ENCODE measurements at places on chromosomes 4 and X. TPM values are rescaled to one million over a fixed set of nuclear protein-coding genes. Genes with fewer than 3 reads are reported as not detected.

RAB39B gene
- 0.95 TPM for total RNA-seq

COX7B2 gene
- not detected for total RNA-seq

ARAP2 gene
- 74.5 TPM for total RNA-seq

CT83 gene
- total RNA-seq: not detected

UVSSA gene
- total RNA-seq: 27.9 TPM

PAGE1 gene
- not detected for total RNA-seq

CTAG1A gene
- total RNA-seq: not detected

- no peak overlapping the region for H3K4me3 ChIP-seq
- no peaks in the 10 kb centered on the region for H3K36me3 ChIP-seq
- H3K27me3 ChIP-seq: no peaks in the 10 kb centered on the region
- no peak overlapping the region for H3K27ac ChIP-seq
- no peak for DNase-seq
Measured at GRCh38 chrX:119721487-119721886, 28.5 kb upstream of the SEPTIN6 start.

DNA sequence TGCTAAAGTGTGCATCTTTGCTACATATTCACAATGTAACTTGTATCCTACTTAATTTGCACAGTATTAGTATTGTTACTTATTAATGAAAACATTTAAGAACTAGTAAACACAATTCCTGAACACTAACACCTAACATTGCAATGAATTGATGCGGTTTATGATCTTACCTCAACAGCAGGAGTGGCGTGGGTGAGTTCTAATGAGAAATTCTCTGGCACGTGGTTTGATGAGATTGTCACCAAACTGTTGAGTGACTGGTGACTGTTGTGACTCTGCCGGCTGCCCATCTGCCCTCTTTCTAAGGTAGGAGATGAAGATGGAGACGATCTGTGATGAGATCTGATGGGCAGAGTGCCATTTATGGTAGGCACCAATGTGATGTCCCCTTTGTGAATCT is 2.9 kb downstream of the PCDH18 start:
- no peak for DNase-seq
- no peaks in the 10 kb centered on the region for H3K4me1 ChIP-seq
- no peak overlapping the region for H3K27ac ChIP-seq
- H3K4me3 ChIP-seq: peak overlapping the region; percentile 60

- no peaks in the 10 kb centered on the region for H3K27me3 ChIP-seq
- H3K4me1 ChIP-seq: no peaks in the 10 kb centered on the region
- DNase-seq: no peak
- no peak overlapping the region for H3K4me3 ChIP-seq
Measured at GRCh38 chr4:180923486-180923885, 1319.7 kb upstream of the TENM3 start.

DNA sequence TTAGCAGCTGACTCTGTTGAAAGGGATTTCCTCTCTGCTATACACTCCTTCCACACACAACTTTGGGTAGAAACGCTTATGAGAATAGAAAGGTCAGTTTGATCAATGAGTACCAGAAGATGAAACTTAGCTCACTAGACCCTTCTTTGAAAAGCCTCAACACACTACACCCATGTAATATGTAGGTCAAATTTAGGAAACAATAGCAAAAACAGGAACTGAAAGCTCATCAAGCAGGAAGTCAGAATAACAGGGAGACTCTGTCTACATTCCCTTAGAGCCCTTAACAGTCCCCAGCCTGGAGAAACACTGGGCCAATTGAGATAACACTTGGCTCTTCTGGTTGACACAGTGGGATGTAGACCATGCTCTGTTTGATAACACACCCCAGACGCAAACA is 30.7 kb downstream of the SRPX2 start:
- no peaks in the 10 kb centered on the region for H3K36me3 ChIP-seq
- H3K4me3 ChIP-seq: no peak overlapping the region
- H3K27me3 ChIP-seq: no peaks in the 10 kb centered on the region
- DNase-seq: no peak
- H3K27ac ChIP-seq: no peak overlapping the region

- no peak for DNase-seq
- H3K4me1 ChIP-seq: no peaks in the 10 kb centered on the region
- no peak overlapping the region for H3K4me3 ChIP-seq
- no peak overlapping the region for H3K27ac ChIP-seq
Measured at GRCh38 chr4:180081072-180081471, 2162.1 kb upstream of the TENM3 start.

DNA sequence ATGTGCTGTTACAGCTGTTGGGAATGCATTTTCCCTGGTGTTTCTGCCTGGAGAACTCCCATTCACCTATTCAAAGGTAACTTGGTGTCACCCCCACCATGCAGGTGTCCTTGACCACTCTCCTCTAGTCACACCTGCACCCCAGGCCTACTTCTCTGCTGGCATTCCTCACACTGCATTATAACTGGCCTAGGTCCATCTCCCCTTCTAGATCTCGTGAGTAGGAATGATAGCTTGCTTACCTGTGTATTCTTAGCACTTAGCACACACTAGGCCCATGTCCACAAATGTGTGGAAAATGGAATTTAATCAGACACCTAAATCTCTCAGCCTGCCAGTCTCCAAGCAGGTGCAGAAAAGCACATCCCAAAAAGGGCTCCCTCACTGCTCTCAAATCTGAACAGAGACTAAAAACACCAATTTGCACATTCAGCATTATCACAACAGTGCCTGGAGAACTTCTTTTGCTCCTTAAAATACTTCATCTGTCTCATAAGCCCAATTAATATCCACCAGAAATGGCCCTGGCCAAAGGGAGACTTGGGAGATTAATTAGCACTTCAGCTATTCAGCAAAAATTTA is 18.3 kb downstream of the SCD5 start:
- H3K4me3 ChIP-seq: no peak overlapping the region
- DNase-seq: no peak
- H3K27ac ChIP-seq: peak overlapping the region; percentile 44
- peaks cover 10% of the 10 kb centered on the region for H3K4me1 ChIP-seq

- H3K4me3 ChIP-seq: no peak overlapping the region
- no peaks in the 10 kb centered on the region for H3K27me3 ChIP-seq
- no peaks in the 10 kb centered on the region for H3K36me3 ChIP-seq
- H3K27ac ChIP-seq: no peak overlapping the region
Measured at GRCh38 chr4:95506264-95506663, 42.5 kb downstream of the UNC5C start.

- no peaks in the 10 kb centered on the region for H3K36me3 ChIP-seq
- no peak overlapping the region for H3K27ac ChIP-seq
- H3K4me3 ChIP-seq: no peak overlapping the region
Measured at GRCh38 chrX:37716602-37717001, 31.0 kb downstream of the XK start.

- no peak overlapping the region for H3K27ac ChIP-seq
- H3K27me3 ChIP-seq: no peaks in the 10 kb centered on the region
- no peaks in the 10 kb centered on the region for H3K36me3 ChIP-seq
Measured at GRCh38 chr4:187393531-187394344, 601.8 kb upstream of the ZFP42 start.

- no peak overlapping the region for H3K4me3 ChIP-seq
- no peaks in the 10 kb centered on the region for H3K36me3 ChIP-seq
- no peaks in the 10 kb centered on the region for H3K27me3 ChIP-seq
- no peak for DNase-seq
- no peaks in the 10 kb centered on the region for H3K4me1 ChIP-seq
- H3K27ac ChIP-seq: no peak overlapping the region
Measured at GRCh38 chr4:162151850-162152249, 11.9 kb downstream of the FSTL5 start.

DNA sequence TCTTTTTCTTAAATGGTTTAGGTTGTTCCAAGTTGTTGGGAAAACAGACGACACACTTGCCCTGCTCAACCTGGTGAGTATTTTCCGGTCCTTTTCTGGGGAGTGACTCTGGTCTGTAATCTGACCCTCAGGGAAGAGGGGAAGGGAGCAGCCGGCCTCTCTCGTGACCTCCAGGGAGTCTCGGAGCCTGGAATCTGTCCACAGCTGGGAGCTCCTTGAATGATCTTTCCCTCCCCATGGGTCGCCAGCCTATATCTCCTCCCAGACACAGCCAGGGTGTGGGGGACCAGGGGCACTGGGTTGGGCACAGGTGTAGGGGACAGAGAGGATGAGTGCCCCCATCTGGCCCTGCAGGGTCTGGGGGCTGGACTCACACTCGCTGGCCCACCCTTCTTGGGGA is 18.9 kb downstream of the TMEM175 start:
- H3K4me3 ChIP-seq: no peak overlapping the region
- no peaks in the 10 kb centered on the region for H3K4me1 ChIP-seq
- no peak for DNase-seq
- H3K27ac ChIP-seq: no peak overlapping the region
- H3K36me3 ChIP-seq: peaks cover 38% of the 10 kb centered on the region
- no peaks in the 10 kb centered on the region for H3K27me3 ChIP-seq

- no peak for DNase-seq
- H3K27me3 ChIP-seq: no peaks in the 10 kb centered on the region
- no peaks in the 10 kb centered on the region for H3K36me3 ChIP-seq
- H3K27ac ChIP-seq: no peak overlapping the region
- H3K4me3 ChIP-seq: no peak overlapping the region
Measured at GRCh38 chr4:84622959-84623358, 40.0 kb downstream of the CDS1 start.

Measured in lower lobe of right lung (tissue), 2 donors.